ENCODE measurements at places on chromosomes 6 and 20.

DNA sequence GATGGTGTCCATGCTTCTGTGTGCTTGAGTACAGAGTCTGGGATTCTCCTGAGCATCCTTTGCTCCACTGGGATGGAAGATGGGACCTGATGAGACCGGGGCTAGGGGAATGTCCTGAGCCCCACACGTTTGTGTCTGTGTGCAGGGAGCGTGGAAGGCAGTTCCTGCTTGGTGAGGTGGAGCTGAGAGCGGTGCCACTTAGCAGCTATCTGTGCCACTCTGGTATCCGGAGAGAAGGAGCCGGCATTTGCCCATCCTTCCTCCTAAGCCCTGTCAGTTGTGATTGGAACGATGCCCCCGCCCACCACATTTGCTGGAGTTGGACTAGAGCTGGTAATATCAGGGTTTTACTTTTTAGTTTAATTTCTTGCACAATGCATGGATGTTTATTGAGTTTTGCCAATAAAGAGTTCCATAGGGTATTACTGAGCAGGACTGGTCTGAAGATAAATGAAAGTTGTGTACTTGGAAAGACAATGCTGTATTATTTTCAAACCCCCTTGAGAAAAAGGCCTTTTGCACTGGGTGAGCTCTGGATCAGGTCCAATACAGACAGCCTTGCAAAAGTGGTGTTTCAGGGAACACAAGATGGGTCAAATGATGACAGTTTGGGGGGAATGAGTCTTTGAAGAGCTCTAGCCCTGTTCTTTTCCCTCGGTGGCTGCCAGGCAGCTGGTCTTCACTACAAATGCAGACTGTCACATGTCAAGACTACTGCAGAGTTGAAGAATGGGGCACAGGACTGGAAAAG is 130.8 kb downstream of the SYCP2 start:
- no peak for DNase-seq

DNA sequence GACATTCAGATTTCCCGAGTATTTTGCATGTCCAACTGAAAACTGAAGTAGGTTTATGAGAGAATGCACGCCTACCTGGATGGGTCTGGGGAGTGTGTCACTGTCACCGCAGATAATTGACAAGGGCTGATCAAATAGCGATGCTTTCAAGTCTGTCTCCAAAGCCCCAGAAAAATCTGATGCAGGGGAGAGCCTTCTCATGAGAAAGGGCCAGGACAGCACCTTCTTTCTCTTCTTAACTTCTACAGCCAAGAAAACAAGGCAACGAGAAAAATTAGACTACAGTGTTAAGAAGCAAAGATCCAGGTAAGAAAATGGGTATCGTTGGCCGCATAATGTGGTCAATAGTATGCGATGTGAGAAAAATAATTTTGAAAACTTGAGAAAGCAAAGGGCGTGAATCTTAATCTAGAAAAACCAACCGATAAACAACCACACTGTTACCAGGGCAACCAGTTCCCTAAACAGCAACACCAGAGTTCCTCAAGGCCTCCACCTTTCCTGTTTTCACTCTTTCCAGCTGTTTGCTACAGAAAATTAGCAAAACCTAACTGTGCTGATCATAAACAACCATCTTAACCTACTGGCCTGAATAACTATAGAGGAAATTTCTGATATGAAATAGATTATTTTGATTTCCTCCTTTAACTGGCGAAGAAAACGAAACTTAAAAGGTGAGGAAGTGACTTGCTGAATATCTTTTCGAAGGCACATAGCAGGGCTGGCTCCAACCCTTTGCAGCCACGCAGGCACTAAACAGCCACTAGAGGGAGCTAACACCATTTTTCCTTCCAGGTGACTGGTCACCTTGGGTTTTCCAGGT is 2.6 kb downstream of the TAGAP start:
- peak; percentile 64 for DNase-seq

- no peak for DNase-seq
These were observed 4.2 kb upstream of the CTSZ start for GRCh38 chr20:59010995-59011873.

DNA sequence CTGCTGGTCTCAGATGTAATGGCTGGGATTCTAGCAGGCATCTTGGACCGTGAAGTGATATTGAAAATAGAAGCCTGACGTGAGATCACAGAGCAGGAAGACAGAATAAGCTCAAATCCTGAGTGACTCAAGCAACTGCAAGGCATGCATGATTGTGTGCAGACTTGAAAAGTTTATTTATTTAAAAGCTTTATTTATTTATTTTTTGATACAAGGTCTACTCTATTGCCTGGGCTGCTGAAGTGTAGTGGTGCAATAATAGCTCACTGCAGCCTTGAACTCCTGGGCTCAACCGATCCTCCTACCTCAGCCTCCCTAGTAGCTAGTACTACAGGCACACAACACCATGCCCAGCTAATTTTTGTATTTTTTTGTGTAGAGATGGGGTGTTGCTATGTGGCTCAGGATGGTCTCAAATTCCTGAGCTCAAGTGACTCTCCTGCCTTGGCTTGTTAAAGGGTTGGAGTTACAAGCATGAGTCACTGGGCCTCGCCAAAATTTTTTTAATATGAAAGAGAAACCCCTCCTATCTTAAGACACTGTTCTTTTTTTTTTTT is 40.1 kb upstream of the RNF144B start:
- no peak for DNase-seq

GRCh38 chr6:34656378-34657036 is 40.1 kb downstream of the ILRUN start:
- DNase-seq: no peak

GRCh38 chr20:32496811-32497533 is 88.2 kb downstream of the NOL4L start:
- DNase-seq: no peak

- DNase-seq: no peak
These were observed 931 bp downstream of the UFL1 start for GRCh38 chr6:96522465-96523009.

DNA sequence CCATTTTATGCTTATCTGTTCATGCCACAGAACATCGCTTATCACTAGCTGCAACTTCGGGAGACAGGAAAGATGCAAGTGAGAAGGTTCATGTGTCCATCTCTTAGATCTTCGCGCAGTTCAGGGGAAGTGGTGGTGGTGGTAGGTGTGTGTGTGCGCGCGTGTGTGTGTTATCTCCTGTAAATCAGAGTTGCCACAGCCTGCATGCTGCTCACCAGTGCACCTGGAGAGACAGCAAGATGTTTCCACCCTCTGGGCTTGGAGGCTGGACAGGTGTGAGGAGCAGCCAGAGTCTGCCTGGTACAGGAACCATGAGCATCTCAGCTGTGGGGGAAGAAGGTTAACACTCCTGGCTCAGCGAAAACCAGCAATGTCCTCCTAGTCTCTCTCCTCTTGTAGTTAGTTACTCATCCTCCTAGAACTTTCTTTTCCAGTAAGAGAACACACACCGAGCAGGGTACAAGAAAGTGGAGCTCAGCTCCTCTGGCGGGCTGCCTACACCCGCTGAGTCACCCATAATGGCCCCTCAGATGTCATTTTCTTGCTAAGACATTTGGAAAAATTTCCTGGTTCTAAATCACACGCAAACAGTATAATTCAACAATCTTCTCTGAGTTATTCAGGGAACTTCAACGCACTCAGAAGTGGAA is 5.1 kb upstream of the TUBB1 start:
- DNase-seq: peak; percentile 20

DNA sequence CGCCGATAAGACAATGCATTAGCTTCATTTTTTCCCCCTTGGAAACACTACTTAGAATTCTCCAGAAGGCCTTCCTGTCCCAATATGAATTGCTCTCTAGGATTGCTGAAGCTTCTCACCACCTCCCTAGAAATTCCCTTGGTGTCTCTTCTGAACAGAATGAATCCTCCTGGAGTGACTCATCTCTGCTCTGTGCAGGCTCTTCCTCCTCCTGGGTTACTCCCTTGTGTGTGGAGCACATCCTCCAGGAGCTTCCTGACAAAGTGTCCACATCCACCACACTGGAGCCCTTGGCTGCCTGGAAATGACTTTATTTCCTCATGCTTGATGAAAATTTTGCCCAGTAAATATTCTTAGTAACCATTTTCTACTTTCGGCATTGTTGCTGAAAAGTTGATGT is 54.4 kb downstream of the DTNBP1 start:
- DNase-seq: no peak

- no peak for DNase-seq
These were observed 179.1 kb downstream of the DOK5 start for GRCh38 chr20:54654450-54654849.

- no peak for DNase-seq
These were observed 1079.3 kb downstream of the EPHA7 start for GRCh38 chr6:92339936-92340640.

DNA sequence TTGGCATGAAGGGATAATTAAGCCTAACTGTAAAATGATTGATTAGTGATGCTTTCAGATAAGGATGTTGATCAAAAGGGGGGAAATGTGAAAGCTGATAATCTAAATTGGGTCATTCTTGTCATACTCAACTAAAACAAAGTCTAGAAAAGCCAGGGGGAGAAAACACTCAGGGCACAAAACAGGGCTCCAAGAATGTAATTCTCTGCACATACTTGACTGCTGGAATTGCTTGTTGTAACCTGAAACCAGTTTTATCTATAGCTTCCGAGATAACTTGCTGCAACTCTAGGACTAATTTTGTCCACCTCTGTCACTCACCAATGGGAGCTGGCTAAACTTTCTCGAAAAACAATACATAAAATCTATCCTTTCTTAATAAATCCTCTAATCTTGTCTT is 310.3 kb downstream of the CLVS2 start:
- no peak for DNase-seq

DNA sequence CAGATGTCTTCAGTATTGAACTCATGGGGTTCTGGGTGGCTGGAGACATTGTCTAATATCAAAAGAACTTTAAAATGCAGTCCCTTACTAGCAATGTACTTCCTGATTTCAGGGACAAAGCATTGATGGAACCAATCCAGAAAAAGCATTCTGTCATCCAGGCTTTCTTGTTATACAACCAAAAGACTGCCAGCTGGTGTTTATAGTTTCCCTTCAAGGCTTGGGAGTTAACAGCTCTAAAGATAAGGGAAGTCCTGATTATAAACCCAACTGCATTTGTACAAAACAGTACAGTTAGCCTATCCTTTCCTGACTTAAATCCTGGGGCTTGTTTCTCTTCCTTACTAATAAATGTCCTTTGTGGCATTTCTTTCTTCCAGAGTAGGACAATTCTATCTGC is 160.0 kb downstream of the COL21A1 start:
- DNase-seq: no peak

- no peak for DNase-seq
These were observed 185.1 kb upstream of the SULF2 start for GRCh38 chr20:47970282-47970903.

- DNase-seq: no peak
These were observed 507.9 kb downstream of the CDH26 start for GRCh38 chr20:60465993-60466686.

GRCh38 chr6:99495466-99495865 is 19.8 kb downstream of the USP45 start:
- no peak for DNase-seq

- DNase-seq: no peak
These were observed 102.6 kb downstream of the COL21A1 start for GRCh38 chr6:56144538-56145324.

DNA sequence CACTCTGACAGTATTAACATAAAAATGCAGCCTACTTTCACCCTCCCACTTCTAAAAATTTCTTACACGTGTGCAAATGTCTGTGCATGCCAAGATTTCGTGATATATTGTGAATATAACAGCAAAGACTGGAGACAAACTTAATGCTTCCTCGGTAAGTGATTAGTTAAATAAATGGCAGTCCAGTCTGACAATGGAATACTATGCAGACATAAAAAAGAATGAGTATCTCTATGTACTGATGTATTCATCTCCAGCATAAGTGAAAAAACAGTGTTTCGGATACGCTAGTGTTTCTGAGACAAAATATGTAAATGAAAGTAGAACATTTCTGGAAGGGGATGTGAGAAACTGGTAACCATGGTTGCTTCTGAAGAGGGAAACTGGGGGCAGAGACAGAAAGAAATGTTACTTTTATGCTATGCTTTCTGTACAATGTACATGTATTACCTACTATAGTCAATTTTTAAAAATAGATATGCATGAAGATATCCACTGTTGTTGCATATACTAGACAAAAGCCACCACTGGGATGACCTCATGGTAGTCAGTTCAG is 7.0 kb downstream of the SLC22A23 start:
- no peak for DNase-seq

- DNase-seq: no peak
These were observed 311.4 kb downstream of the CDH26 start for GRCh38 chr20:60269573-60270162.

GRCh38 chr6:166644681-166645080 is 17.6 kb upstream of the RPS6KA2 start:
- DNase-seq: no peak

DNA sequence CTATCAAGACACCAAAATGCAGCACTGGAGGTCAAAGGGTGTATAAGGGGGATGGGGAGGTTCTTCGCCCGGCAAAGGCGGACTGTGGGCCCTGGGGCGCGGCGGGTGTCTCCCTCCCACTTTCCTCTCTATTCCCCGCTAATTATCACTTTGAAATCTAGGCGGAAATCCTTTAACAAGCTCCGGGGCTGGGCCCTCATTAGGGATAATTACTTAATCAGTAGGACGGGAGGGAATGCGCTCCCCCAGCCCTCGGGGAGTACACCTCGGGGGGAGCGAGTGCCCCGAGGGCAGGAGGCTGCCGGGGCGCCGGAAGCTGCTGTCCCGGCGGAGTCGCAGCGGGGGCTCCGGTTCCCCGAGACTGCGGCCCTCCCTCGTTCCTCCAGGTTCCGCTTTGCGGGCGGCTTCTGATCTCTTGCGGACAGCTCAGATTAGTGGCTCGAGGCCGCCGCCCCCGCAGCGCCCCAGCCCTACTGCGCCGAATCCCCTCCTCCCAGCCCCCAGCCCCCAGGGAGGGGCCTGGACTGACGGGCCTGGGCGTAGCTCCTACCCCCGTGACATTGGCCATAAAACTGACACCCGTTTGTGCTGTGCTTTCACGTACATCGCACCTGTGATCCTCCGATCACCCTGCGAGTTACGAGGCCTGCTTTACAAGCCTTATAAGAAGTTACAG is 14.7 kb downstream of the MUCL3 start:
- DNase-seq: peak; percentile 54
